Daoy (cell line): ENCODE measurements at places on chromosomes 2 and 18. TPM values are rescaled to one million over a fixed set of nuclear protein-coding genes. Genes with fewer than 3 reads are reported as not detected.

DNA sequence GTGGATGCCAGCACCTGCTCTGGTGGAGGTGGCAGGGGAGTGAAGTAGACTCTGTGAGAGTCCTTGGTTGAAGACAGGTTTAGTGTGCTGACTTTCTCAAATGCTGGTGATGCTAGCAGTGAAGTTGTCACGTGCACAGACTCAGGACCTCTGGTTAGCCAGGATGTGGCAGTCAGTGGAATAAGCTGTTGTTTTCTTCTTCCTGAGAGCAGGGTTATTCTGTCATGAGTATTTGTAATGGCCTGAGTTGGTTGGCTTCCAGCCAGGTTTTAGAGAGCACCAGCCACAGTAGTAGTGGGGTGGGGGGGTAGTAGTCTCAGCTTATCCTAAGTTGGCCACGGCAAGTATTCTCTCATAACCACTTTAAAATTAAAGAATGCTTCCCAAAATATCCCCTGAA lies 238.5 kb upstream of the FBXO11 start:
- peak; percentile 48 for DNase-seq

GRCh38 chr2:95361216-95361980 lies 41.1 kb upstream of the FAHD2A start:
- DNase-seq, result no peak

GRCh38 chr2:235613649-235614048 lies 119.8 kb downstream of the AGAP1 start:
- DNase-seq, result no peak

DNA sequence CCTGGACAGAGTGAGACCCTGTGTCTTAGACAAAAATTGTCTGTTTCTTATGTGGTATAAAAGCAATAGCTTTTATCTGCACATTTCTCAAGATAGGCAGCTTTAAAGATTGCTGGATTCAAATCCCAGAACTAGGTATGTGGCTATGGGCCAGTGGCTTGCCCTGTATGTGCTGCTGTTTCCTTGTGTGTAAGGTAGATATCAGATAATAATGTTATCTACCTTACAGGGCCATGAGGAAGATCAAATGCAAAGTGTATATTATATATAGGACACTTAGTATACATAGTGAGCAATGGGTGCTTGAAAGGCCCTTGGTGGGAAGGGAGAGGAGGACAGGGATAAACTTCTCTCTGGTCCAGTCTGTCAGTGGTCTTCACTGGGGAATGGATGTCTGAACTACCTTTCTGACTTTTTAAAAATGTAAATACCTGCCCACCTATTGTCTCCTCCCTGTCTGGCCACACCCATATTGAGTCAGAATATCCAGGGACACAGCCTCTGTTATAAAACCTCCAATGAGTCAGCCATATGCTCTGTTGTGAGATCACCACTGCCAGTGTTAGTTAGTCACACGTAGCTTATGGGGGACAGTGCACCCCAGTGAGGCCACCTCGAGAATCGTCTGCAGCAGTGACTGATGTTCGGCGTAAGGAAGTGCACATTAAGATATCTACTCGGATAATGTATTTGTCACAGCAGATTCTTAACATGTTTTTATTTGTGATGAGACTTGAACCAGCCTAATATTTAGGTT lies 383.4 kb downstream of the PTPRM start:
- peak; percentile 75 for DNase-seq

The STPG4 gene
- not detected in 2 replicates for total RNA-seq

The PARD6G gene
- total RNA-seq, result 0.98 and 1.3 TPM in 2 replicates

The AAK1 gene
- total RNA-seq, result 21.5 and 23.4 TPM in 2 replicates

The EMILIN2 gene
- 0.40 TPM in 1 of 2 replicates, not detected in the other for total RNA-seq

The SCG2 gene
- 0.95 and 3.0 TPM in 2 replicates for total RNA-seq
